ENCODE measurements at places on chromosomes 5 and 9.

DNA sequence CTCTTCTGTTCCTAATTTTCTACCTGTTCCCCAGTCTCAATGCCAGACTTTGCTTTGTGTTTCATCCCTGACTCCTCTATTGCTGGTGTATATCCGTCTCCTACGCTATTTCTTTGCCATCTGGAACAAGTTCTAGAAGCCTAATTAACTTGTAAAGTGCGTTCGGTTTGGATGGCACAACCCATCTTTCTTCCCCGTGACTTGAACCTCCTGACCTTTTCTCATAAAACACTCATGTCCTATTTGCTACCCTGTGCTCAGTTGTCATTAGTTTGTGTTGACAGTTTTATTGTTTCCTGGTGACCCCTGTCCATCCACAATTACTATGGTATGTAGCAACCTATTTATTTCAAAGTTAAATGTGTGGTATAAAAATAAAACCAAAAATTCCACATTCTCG is 323.5 kb downstream of the TLE4 start:
- DNase-seq: no peak

DNA sequence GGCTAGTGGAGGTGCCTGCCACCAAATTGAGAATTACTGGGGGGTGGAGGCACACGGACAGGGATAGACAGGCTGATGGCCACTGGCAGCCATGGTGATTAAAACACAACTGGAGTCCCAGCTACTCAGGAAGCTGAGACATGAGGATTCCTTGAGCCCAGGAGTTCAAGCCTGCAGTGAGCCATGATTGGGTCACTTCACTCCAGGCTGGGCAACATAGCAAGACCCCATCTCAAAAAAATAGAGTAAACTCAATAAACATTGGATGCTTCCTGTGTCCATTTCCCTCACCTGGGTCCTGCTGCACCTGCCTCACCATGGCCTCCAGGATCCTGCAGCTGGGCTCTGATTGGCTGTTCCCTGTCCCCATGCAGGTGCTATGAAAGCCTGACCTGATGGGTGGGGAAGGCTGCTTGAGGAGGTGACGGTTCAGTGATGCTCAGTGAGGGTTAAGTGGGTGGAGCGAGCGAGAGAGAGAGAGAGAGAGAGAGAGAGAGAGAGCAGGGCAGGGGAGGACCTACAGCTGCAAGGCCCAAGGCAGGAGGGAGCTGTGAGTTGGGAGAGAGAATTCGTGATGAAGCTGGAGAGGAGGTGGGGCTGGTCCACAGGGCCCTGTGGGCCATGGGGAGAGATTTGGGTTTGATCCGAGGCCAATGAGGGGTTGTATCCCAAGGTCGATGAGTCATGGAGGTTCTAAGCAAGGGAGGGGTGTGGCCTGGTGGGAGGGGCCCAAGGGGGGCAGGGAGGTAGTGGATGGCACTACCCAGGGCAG is 36.7 kb upstream of the FUBP3 start:
- no peak for DNase-seq

DNA sequence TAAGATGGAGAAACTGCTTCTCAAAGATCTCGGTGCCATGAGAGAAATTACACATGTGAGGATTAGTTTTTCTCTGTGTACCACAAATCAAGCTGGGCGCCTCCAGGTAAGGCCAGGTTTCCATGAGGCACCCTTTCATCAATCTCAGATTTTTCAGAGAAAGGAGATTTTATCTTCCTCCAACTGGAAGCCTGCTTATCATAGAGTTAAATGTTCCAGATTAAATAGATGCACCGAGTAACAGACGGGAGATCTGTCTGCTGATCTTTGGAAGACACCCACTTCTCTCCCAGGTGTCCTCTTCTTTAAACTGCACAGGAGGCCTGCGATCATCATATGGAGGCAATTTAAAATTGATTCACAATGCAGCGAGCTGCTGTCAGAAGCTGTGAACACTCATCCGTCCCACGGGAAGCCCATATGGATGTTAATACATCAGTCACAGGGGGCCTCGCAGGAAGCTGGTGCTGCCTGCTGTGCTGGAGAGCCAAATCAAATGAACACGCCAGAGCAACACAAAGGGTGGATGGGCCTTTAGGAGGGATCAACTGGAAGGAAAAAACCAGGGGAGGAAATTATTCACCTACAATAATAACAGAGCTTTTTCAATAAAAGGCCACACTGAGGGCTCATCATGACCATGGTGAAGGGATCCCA is 93.3 kb downstream of the TLE1 start:
- DNase-seq: no peak

DNA sequence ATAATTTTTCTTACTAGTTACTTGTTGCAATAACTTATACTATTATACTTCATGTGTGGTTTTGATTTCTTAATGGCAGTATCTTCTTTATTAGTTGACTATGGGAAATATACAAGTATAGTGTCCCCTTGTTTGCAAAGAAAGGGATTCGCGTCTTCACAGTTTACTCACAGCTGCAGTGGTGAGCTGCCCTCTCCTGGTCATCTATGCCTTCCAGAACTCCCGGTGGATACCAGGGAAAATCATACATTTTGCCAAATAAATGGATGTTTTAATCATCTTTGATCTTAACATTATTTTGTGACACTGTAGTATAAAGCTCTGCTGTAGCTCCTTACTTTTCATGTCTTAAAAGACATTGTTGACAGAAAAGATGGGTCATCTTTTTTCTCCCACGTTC is 142.0 kb downstream of the ZCCHC7 start:
- DNase-seq: no peak

DNA sequence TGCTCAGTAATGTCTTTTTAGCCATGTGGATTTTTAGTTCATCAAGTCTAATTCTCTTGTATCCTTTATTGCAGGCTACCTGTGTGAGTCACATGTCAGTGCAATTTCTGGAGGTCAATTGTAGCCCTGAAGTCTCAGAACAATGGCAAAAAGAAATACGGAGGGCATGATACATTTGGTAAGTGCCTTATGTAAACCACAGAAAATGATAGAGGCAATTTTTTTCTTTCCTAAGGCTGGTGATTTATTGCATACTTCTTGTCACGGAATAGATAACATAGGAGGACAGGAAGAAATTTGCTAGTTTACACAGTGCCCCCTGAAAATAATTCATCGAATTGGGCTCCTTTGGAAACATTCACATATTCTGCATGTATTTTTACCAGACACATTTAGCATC is 235.9 kb downstream of the DMRTA1 start:
- no peak for DNase-seq
